ENCODE measurements at places on chromosomes 1 and 21. TPM values are rescaled to one million over a fixed set of nuclear protein-coding genes. Genes with fewer than 3 reads are reported as not detected.

- no peak for DNase-seq
Observed at GRCh38 chr1:87958716-87959115, 630.0 kb downstream of the LMO4 start.

- no peak for DNase-seq
Observed at GRCh38 chr1:39160703-39161102, 43.8 kb upstream of the MACF1 start.

- no peak for DNase-seq
Observed at GRCh38 chr1:39761557-39762260, 9.4 kb downstream of the OXCT2 start.

- DNase-seq: no peak
Observed at GRCh38 chr21:42973309-42973990, 912 bp upstream of the PKNOX1 start.

Gene PGLYRP4
- 0.07 TPM for total RNA-seq

Gene TACSTD2
- 183 TPM for total RNA-seq

DNA sequence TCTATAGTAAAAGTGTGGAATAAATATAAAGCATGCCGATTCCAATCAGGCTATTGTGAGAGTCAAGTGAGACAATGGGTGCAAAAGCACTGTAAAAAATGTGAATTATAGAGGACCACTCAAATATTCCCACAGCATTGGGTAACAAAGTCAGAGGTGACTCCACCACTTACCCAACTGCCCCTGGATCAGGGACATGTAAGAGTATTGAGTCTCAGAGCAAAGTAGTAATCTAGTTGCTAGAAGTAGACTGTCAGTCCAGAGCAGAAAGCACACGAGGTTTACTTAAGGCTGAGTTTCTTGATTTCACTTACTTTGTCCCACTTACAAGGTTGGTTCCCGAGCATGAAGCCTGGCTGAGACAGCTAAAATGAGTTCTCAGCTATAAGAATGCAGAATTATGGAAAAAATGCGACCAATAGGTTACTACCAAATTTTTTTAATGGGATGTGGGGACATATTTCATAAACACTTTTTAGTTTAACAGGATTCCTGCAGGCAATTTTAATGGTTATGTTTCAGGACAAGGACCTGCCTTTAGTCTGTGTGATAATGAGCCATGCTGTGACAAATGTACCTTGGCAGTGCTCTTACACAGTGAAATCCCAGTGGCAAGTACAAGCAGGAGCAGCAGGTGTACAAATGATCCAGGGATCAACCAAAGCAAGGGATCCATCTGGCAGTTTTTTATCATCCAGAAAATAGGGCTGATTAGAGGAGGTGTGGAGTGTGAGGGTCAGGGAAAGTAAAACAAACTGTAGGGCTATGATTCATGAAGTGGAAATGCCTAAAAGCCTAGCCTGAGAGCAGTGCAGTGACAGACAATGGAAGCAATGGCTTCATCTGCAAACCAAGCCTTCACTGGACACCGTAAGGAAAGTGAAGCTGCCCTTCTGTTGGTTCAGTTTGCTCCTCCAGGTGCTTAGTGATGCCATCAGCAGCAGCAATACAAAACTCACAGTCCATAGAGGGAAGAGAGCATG is 156.2 kb upstream of the SPAG17 start:
- DNase-seq: no peak

GRCh38 chr1:169488157-169488556 is 2.4 kb upstream of the SLC19A2 start:
- no peak for DNase-seq

DNA sequence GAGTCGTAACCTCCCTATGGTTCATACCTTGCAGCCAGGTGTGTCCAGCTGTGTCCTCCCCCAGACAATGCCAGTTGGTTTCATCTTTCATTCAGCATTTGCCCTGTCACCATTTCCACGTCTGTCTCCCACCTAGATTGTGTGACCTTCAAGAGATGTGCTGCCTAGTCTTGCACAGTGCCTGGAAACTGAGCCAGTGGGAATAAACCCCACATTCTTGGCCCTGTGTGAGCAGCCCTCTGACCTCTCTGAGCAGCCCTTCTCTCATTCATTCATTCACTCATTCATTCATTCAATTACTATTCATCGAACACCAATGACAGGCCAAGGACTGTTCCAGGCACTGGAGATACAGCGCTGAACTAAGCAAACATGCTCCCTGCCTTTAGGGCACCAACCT is 115.7 kb downstream of the GRIK3 start:
- DNase-seq: no peak

GRCh38 chr1:175597969-175598765 is 145.2 kb downstream of the TNR start:
- peak; percentile 19 for DNase-seq

- DNase-seq: no peak
Observed at GRCh38 chr1:24094554-24094953, 17.4 kb downstream of the MYOM3 start.

Gene ATAD3C
- 0.38 TPM for total RNA-seq

Gene DCST1
- total RNA-seq: not detected

- DNase-seq: no peak
Observed at GRCh38 chr1:20301463-20302107, 10.9 kb downstream of the VWA5B1 start.

Gene LEFTY1
- total RNA-seq: not detected

DNA sequence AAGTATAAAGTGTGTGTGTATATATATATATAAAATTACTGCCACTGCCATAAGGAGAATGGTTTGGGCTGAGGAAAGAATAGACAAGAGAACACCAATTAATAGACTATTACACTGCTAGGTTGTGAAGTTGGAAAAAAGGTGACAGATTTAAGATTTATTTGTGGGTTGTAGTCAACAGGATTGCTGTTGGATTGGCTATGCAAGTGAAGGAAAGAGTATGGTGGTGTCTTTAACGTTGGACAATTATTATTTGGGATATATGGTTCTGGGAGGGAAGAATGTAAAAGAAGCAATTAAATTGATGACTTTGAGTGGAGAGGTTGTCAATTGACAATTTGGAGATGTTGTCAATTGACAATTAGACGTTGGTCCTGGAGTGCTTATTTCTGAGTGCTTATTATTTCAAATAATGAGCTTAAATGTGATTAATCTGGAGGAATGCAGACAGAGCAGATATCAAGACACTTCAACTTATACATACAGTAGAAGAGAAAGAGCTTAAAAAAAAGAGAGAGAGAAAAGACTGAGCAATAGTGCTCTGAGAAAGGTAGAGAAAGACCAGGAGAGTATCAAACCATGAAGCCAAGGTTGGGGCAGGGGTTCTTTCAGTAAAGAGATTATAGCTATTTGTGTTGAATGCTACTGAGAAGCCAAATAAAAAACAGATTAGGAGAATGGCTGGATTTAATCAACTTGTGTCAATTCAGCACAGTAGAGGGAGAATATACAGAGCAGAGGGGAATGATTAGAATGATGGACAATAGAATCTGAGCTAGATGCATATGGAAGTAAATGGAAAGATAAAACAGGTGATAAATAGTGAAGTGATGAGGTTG is 9.7 kb downstream of the PTGS2 start:
- DNase-seq: no peak

DNA sequence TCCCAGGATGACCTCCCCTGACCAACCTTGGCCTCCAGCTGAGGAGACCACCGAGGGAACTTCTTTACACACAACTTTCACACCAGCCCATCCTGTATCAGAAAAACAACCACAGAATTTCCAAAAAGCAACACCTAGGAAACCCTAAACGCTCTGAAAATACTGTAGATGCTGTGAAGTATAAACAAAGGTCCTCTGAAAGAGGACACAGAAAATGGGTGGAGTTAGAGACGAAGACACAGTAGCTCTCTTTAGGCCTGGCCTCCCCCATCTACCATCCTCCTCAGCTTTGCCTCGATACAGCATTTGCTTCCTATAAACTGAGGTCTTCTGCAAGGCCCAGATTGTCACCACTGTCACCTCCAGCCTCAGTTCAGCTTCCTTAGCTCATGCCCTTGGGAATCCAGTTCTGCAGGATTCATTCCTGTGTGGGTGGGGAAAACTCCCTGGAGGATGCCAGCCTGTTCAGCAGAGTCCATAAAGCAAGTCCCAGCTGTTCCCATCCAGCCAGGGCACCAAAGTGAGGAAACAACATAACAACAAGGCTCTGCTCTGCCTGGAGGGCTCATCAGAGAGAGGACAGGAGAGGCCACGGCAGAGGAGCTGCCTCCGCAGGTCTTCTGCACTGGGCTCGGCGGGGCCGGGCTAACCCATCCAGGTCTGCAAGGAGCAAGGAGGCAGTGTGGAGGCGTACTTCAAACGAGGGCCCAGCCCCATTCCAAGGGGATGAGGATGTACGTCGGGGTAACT is 15.0 kb downstream of the PIK3C2B start:
- no peak for DNase-seq

DNA sequence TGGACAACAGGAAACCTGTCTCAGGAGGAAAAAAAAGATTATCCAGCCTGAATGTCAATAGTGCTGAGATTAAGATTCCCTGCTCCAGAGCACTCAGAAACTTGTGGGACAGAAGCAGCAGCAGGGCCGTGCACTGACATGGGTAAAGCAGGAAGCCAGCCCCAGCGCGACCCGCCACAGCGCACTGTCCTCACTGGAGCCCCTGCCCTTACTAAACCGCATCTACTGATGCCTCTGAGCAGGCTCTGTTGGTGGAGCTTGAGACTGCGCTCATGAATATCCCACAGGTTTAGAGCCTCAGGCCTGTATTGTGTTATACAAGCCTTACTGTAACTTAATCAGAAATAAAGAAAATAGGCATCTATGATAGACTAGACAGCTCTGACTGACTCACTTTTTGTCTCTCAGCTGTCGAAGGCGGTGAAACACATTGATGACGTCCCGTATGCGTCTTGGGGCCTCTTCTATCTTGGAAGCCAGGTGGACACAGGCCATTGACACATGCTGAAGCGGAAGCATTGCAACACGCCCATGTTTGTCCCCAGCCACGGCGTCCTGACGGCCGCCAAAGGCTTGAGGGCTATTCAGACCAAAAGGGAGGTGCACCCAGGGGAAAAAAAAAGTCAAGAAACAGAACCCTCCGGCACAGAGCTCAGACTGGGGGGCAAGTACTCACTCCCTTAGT is 1.2 kb downstream of the CCNL2 start:
- DNase-seq: no peak

DNA sequence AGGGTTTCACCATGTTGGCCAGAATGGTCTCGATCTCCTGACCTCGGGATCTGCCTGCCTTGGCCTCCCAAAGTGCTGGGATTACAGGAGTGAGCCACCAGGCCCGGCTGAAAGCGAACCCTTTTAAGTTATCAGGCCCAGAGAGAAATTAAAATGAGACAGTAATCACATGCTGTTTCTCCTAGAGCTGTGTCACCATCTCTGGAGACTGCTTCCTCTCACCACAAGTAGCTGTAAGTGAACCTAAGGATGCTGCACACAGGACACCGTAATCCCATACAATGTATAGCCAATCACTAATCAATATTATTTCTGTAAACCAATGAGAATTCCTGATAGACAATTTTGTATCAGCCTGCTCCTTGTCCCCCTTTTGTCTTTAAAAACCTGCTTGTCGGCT is 5.7 kb upstream of the CSTB start:
- DNase-seq: no peak

GRCh38 chr1:26768755-26769154 is 19.0 kb upstream of the PIGV start:
- no peak for DNase-seq

DNA sequence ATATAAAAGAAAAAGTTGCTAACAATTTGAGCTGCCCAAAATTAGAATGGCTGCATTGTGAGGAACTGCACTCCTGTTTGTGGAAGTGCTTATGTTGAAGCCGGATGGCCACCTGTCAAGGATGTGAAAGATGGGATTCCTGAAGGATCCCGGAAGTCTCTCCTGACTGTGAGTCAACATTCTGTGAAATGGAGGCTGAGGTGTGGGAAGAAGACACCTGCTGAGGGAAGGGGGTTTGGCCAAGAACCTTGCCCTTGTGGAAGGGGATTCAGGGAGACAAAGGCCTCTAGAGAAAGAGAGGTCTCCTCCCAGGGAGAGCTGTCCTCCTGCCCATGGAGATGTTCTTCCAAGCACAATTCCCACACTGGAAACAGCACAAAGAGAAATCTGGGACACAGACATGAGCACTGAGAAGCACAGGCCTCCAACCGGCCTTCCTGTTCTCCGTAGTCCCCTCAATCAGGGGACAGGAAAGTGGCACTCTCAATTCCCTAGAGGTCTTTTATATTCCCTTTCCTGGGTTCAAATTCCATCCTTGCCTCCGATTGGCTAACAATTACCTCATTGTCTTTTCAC is 70.5 kb downstream of the CD2 start:
- DNase-seq: no peak

DNA sequence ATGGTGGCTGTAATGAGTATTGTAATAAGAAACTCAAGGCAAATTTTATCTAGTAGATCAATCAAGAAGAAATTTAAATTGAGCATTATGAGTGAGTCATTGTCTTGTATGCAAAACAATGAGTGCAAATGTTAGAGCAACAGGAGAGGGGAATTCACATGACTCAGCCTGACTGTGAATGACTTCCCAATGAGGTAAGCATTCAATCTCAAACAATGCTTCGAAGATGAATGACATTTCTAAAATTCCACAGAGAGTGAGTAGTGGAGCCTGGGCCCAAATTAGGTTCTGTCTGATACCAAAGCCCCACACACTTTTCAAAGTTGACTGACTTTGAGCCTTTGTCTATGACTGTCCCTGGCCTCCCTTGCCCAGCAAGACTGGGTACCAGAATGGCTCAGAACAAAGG is 738.0 kb downstream of the PTPRU start:
- DNase-seq: peak; percentile 99

- DNase-seq: no peak
Observed at GRCh38 chr1:50976890-50977574, 7.0 kb downstream of the CDKN2C start.

GRCh38 chr1:198056255-198056654 is 100.5 kb upstream of the NEK7 start:
- no peak for DNase-seq

Gene PADI1
- total RNA-seq: 1.3 TPM

Gene PFKL
- total RNA-seq: 89.9 TPM

DNA sequence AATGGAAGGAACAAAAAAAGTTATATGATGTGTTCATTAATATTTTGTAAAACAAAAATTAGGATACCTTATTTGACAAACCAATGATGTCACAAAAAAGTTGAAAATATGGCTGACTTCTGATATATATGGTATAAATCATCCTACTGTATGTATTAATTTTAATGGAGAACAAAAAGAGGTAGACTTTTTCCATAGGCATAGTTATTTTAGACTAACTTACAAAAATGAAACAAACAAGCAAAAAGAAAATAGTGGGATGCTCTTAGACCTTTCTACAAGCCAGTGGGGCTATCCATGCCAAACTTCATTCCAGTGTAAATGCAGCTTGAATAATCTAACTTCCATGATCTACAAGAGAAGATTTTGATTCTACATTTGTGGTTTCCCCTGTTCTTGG is 522 bp upstream of the SPTA1 start:
- no peak for DNase-seq

DNA sequence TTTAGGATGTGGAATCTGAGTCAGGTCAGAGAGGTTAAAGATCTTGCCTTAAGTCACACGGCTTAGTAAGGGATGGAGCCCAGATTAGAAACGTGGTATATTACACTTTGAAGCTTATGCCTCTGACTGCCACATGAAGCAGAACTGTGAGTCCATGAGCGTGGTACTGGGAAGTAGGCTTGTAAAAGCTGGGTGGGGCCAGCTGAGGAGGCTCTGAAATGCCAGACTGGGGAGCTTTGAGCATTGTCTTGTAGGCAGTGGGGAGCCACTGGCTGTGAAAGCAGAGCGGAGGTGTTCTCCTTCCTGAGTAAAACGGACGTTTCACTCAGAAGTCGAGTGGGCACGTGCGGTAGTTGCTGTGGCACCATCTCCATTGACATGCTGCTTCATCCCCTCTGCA is 72.6 kb upstream of the USP24 start:
- no peak for DNase-seq

- no peak for DNase-seq
Observed at GRCh38 chr21:25557180-25557579, 50.1 kb downstream of the MRPL39 start.

- DNase-seq: peak; percentile 59
Observed at GRCh38 chr21:33384841-33385331, 18.3 kb upstream of the IFNGR2 start.

Measured in kidney epithelial cell (primary cell).